ENCODE measurements at places on chromosomes 11 and 22.
A peak's percentile ranks its signal among the peaks of the same experiment; 100 is the strongest.

GRCh38 chr11:28674433-28675103 is 566.4 kb downstream of the METTL15 start:
- no peak for DNase-seq

DNA sequence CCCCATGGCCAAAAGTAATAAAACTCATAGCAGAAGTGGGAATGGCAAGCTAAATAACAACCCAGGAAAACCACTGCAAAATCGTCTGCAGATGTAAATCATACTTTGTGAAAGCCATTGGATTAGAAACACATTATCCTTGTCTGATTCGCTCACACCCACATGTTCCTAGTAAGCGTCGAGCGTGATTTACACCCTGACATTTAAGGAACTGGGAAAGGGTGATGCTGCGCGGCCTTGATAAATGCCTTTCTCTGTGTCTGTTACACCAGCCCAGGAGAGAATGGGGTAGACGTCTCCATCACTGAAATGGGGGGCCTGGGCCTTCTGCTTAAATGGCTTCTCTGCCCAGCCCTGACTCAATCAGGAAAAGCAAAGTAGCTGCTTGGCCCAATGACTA is 162.7 kb downstream of the NTM start:
- no peak for DNase-seq

DNA sequence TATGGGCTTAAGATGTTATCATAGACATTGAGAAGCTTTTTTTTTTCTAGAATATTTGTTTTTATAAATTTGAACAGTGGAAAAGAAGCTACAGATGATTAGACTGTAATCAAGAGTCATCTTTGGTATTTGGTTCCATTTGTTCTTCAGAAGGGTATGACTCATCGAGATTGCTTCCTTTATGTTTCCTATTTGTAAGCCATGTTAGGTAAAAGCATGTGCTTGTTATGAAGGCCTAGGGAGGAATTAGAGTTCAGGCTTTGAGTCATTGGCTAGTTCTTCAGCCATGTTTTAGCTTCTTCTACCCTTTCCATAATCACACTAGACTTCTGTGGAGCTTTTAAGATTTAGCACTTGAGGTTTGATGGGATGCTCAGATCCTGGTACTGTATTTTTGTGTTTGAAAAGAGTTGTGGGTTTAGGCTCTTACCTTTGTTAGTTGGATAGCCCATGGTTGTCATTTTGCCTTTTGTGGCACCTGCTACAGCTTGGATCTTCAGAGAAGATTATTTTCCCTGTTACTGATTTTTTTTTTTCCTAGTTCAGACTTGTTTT is 44.3 kb downstream of the POLD3 start:
- no peak for DNase-seq

- DNase-seq = no peak
Measured at GRCh38 chr11:45669956-45670355, 4.5 kb upstream of the CHST1 start.

DNA sequence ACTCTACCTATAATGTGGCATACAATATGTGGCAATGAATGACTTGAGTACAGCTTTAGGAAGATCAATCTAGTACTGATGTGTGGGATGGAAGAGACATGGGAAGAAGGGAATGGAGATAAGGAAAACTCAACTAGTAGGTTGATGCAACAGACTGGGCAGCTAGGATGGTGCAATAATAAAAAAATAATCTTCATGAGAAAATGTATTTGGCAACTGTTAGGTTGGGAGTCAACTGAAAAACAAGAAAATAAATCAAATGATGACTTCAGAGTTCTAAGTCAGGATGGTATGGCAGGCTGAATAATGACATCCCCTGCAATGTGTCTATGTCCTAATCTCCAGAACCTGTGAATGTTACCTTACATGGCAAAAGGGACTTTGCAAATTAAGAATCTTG is 236.8 kb upstream of the PITPNB start:
- DNase-seq = no peak

- no peak for DNase-seq
Measured at GRCh38 chr22:48079505-48080290, 1317.2 kb downstream of the TBC1D22A start.

DNA sequence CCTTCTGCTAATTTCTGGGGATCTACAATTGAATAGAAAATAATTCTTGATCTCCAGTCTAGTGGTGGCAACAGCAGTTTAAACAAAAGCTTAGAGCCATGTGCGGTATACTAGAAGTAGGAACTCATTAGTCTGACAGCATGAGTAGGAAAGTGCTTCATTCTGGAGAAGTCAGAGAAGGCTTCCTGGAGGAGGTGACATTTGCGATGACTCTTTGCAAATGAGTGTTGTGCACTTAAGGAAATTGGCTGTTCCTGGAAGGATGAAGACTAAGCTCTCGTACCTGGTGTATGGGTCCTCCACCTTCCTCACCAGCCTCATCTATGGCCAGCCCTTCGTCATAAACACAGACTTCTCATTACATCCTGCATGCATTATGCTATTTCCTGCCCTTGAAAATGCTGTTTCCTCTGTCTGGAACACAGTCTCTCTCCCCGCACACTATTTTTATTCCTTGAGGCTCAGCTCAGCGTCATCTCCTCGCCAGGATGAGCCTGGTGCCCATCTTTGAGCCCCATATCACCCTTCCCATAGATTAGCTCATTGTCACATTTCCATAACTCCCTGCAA is 132.9 kb downstream of the PKNOX2 start:
- DNase-seq = no peak

GRCh38 chr11:128610721-128611617 is 23.6 kb upstream of the ETS1 start:
- DNase-seq = peak; percentile 81

- no peak for DNase-seq
Measured at GRCh38 chr11:69984457-69985261, 93.5 kb upstream of the ANO1 start.

- DNase-seq = no peak
Measured at GRCh38 chr22:23789638-23790037, 2.9 kb downstream of the SMARCB1 start.

DNA sequence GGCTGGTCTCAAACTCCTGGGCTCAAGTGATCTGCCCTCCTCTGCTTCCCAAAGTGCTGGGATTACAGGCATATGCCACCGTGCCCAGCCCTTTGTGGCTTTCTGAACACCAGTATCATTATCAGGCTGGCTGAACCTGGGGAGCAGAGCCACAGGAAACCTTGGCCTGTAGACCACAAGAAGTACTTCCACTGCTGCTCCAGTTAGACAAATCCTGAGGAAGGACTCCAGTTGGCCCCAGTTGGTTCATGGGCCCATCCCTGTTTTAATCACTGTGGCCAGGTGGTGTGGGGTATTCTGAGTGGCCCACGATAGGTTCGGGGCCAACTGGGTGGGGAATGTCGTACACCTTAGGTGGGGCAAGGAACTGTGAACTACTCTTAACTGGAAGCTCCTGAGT is 5.5 kb upstream of the DUSP18 start:
- DNase-seq = no peak

DNA sequence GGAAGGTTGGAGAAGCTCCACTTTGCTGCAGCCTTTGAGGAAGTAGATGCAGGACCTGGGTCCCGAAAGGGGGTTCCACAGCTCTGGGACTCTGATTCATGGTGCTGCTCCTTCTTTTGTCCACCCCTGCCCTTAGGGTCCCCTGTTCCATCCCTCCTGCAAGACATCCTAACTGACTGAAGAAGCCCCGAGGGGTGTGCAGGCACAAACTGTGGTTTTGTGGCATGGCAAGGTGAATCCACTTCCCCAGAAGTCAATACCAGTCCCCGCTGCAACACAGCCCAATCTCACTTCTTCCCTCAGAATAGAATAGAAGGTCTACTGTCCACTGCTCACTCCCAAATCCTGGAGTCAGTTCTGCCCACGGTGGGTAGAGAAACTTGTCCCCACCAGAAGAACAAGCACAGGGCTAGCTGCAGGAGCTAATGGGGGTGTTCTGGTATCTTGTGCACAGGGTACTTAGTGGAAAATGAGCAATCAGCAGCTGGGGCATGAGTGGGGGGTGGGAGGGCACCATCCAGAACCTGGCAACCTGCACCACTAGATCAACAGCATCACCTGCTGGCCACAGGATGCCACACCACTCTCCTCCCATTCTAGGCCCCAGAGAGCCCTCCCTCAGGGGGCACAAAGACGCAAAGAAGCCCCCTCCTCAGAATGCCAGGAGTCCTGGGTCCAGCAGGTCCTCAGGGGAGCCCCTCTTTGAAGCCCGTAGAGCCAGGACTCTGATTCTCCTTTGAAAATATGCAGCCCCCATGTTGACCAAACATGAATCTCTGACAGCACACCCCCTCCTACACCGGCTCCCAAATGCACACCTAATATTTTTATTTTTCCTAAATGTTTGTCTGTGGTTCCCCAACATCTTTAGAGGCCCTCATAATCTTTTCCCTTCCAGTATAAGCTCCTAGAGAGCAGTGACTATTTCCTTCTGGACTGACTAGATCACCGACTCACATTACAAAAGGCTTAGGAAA is 14.1 kb downstream of the SPATA19 start:
- DNase-seq = peak; percentile 43

DNA sequence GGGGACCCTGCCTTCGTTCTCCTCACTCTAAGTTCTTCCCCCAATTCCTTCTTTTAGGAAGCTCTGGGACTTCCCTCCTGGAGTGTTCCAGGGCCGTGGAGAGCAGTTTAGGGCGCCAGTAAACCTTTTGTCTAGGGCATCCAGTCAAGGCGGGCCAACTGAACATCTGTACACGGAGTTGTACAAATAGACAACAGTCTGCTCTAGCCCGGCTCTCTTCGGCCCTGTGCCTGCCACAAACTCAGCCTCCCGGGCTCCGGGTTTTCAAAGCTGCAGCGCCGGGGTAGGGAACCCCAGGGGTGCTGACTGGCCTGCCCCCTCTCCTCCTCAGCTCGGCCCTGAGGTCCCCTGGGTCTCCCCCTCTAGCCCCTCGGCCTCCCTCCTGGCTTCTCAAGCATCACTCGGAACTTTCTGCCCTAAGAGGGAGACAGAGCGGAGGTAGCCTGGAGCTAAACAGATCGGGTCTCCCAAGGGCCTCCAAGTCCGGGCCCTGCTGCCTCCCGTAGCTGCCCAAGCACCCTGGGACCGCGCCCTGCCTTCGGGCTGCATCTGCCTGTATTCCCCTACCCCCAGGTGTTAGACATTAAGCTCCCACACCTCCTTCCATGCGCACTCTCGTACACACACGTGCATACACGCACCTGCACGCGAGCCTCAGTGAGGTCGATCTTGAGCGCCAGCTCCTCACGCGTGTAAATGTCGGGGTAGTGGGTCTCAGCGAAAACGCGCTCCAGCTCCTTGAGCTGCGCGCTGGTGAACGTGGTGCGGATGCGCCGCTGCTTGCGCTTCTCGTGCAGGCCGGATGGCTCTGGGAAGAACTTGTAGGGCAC is 3.3 kb downstream of the PHOX2A start:
- no peak for DNase-seq

DNA sequence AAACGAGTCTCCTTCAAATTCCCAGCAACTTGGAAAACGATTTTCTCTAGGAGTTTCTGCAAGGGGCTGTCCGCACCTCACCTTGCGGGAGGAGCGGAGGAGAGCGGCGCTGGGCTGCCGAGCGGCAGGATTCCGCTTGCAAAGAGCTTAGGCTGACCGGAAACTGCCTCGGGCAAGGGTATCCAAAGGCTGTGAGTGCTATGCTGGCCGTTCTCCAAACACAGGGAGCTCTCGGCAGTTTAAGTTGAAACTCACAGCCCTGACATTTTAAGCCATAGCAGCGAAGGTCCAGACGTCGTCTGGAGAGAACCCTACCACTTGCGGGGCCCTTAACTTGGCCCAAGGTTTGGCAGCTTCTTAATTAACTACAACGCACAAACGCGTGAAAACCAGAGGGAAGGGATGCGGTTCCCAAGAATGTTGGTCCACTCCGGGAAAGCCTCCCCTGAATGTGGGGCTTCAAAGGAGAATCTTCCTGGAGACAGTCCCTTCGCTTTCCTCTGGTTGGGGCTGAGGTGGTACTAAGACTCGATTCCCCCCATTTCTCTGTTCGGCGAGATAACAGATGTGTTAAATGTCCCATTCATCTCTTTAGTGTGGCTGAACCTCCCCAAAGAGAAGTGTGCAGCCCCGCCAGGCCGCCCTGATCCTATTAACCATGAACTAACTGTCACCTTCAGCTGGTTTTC is 1.1 kb upstream of the DBX1 start:
- DNase-seq = no peak

- no peak for DNase-seq
Measured at GRCh38 chr11:122258446-122259194, 142.6 kb upstream of the BLID start.

DNA sequence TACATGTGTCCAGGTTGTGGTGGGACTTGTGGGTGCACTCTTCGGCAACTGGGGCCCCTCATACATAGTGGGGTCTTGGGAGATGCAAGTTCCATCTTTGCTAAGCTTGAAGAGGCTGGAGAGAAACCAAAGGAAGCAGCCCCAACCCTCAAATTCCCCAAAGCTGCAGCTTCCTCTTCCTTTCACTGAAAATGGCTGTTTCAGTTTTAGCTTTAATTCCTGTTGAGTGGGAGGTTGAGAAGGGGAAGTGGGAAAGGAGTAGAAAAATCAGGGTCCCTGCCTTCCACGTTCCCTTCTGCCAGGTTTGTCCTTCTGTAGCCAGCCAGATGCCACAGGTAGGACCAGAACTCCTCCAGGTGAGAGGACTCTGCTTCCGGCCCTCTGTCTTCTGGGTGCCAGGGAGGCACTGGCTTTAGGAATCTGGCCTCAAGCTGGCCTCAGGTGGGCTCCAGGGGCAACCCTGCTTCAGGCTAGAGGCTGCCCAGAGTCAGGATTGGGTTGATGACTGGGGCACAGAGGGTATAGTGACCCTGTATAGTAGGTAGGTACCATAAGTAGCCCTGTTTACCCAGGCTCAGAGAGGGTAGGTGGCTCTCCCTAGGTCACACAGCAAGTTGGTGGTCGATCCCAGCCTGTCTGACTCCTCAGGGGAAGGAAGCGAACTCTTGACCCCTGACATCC is 16.2 kb downstream of the P2RY6 start:
- no peak for DNase-seq

DNA sequence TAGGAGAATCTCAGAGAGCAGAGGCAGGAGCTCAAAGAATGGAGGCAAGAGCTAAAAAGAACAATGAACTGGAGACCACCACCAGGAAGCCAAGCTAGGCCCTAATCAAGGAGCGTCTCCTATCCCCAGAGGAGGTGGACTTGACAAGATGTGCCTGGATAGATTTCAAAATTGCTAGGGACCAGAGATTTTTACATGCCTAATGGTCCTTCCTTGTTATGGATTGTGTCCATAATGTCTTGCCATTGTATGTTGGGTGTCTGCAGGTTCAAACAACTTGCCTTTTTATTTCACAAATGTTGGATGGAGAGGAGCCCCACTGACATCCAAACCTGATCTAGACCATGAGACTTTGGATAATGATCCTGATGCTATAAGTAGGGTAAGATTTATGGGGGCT is 88.2 kb upstream of the TP53I11 start:
- no peak for DNase-seq

- no peak for DNase-seq
Measured at GRCh38 chr11:134452026-134452837, 40.2 kb upstream of the B3GAT1 start.

Data from activated CD8-positive, alpha-beta memory T cell treated with anti-CD3 and anti-CD28 coated beads for 24 hours (primary cell).